Tracheal epithelial cell (primary cell): ENCODE measurements at places on chromosomes 2 and 18. TPM values are rescaled to one million over a fixed set of nuclear protein-coding genes. Genes with fewer than 3 reads are reported as not detected.

Gene SP100
- total RNA-seq = 29.4 and 35.8 TPM in 2 replicates

Gene ALPI
- not detected in 2 replicates for total RNA-seq

Gene SH2D6
- not detected in 2 replicates for total RNA-seq

Gene C2orf80
- not detected in 2 replicates for total RNA-seq

Gene IL1RN
- 70.3 and 167 TPM in 2 replicates for total RNA-seq

Gene LYG2
- total RNA-seq = not detected in 2 replicates
